T follicular helper cell (primary cell): ENCODE measurements at places on chromosomes 11 and 22.

DNA sequence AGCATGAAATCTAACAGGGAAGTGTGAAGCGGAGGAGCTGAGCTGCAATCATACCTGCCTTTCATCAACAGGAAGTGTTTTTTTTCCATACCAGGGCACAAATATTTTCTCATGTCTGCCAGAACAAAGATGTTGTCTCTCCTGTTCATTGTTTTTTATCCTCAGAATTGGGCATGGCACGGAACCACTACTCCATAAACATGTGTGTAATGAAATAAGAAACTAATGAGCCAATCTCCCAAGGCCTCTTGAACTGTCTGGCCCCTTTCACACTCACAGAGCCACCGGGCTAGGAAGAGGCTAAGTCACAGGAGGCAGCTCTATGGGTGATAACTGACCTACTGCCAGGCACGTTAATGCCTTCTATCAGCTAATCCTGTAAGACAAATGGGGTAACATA, 124.4 kb downstream of the ETS1 start:
- DNase-seq: no peak

- DNase-seq: no peak
These were observed 257.8 kb upstream of the B3GAT1 start for GRCh38 chr11:134669796-134670195.

DNA sequence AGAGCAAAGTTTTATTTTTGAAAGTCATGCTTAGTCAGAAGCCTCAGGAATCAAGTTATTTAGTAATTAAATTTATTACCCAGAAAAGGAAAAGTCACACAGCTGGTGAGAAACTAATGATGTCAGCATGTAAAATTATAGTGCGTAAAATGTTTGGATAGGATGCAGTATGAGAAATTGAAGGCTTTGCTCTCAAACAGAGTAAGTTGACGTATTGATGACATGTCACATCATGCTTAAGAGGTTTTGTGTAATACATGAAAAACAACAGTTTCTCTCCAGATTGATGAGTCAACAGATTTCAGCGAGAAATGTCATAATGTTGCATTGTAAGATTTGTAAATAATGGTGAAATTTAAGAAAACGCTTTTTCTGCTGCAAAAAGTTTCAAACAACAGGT, 769.8 kb downstream of the METTL15 start:
- no peak for DNase-seq

GRCh38 chr22:48224332-48224731, 1461.9 kb downstream of the TBC1D22A start:
- DNase-seq: no peak

DNA sequence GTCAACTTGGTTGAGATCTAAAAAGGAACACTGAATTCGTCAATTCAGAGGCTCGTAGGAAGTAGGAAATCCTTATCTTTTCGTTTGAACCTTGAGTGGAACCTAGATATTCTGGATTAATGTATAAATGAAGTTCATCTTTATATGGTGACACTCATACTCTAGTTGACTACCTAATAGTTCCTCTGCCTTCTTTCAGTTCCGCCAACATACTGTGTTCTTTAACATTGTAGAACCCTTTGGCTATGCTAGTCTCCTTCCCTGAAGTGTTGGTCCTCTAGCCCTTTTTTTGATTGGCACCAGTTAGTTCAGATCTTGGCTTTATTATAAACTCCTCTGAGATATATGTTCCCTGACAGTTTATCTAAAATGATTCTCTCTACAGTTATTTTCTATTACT, 1.5 kb downstream of the ATM start:
- no peak for DNase-seq

- no peak for DNase-seq
These were observed 113.0 kb upstream of the CLMP start for GRCh38 chr11:123308077-123308476.

DNA sequence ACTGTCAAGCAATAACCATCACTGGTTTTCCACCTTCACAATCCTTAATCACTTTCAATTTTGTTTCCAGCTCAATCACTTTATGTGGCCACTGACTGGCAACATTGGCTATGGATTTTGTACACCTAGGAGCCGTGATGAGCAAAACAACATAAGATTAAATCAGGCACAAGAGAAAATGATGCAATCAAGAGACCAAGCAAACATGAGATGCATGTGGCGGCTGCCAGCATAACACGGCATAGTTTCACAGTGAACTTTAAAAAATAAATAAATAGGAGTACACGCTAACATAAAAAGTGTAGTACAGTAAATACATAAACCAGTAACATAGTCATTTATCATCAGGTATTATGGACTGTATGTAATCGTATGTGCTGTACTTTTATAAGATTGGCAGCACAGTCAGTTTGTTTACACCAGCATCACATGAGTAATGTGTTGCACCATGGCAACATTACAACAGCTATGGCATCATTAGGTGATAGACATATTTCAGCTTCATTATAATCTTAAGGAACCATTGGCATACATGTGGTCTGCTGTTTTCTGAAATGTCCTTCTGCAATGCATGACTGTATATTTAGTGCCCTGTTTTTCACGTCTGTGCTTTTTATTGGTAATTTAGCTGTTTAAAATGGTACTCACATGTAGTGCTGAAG, 83.3 kb upstream of the PRDM11 start:
- DNase-seq: no peak

GRCh38 chr11:126311401-126312291, 7.8 kb downstream of the DCPS start:
- DNase-seq: no peak
